ENCODE measurements at places on chromosomes 13 and 19.

DNA sequence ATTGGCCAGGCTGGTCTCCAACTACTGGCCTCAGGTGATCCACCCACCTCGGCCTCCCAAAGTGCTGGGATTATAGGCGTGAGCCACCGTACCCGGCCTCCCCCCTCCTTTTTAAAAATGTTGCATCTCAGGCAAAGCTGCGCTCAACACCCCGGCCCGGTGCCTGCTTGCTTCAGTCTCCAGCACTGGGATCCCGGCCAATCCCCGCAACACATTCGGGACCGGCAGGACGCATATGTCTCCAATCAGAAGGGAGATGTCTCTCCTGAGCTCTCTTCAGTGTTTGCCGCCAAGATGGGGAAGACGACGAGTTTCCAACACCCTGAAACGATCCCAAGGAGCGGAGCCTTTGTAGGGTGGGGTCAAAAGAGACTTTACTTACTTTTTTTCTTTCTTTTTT, 16.1 kb downstream of the GNG7 start:
- no peak for DNase-seq

- no peak for DNase-seq
These were observed 17.3 kb downstream of the ZBTB7A start for GRCh38 chr19:4049432-4049831.

- DNase-seq: no peak
These were observed 44.9 kb downstream of the LYL1 start for GRCh38 chr19:13057744-13058143.

DNA sequence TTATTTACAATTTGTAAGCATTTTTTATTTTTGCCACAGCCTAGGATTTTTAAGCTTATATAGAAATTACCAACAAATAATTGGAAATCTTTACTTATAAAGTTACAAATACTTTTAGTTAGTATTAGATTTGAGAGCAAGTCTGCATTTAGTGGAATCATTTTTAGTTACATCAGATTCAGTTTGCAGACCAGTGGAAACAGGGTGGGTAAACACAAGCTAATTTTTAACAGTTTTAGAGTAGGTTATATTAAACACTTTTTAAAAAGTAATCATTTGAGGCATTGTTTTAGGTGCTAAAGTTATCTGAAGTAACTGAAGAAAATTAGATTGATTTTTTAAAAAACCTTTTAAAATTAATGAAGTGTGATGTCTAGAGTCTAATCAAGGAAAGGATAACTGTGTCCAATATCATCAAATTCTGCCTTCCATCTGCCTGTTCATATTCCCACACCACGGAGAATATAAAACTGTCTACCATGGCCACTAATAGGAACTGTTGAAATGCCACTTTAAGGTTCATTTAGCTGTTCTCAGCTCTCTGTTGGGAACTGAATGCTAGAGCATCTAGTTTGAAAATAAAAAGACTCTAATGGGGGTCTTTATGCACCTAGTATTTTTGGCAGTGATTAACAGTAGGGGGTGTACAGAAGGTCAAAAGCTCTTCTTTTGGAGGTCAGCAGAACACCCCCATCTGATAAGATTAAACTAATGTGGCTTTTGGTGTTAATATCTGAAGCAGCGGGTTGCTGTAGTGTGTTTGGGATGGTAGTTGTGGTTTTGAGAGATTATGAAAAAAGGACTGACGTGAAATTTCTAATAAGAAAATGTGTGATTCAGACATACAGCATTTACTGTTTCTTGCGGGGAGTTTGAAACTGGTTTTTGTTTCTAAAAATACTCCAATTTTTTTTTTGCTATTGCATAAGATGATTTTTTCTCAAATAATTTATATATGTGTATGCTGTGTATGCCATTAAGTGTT, 66.5 kb downstream of the NDFIP2 start:
- DNase-seq: no peak

DNA sequence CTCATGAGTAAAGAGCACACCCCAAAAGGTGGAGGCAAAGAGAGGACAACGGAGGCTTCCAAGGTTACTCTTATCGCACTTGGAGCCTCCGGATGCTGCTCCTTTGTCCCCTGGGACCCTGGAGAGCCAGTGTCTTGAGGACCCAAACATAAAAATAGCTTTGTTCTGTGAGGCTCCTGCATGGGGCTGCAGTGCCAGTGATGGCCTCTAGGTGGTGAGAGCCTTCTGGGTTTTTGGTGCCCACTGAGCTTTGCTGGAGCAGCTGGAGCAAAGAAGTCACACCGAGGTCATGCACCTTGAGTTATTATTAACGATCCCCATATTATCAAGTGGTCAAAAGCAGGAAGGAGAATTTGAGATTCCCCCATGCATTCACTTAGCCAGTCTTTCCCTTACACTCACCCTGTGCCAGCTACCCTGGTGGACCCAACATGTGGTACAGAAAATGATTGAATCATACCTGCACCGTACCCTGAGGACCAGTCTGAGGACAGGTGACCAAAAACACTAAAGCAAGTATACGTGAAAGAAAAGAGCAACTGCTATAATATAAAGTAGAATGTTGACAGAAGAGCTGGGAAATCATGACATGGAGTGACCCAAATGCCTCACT, 41.5 kb downstream of the ZNF682 start:
- DNase-seq: peak; percentile 40

GRCh38 chr19:48342841-48343540, 17.6 kb downstream of the EMP3 start:
- no peak for DNase-seq

DNA sequence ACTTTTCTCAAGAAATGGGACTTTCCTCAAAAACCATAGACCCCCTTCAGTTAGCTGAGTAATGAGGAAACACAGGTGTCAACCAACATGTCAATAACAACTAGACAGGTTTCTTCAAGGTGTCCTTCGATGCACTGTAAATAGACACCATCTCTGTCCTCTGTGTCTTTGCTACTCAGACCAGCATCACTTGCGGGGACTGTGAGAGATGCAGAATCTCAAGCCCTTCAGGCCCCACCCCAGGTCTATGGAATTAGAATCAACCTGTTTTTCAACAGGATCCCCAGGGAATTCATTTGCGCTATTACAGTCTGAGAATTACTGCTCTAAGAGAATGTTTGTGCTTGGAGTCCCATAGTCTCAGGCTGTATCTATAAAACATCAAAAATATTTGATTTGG, 469.9 kb downstream of the COG6 start:
- no peak for DNase-seq

DNA sequence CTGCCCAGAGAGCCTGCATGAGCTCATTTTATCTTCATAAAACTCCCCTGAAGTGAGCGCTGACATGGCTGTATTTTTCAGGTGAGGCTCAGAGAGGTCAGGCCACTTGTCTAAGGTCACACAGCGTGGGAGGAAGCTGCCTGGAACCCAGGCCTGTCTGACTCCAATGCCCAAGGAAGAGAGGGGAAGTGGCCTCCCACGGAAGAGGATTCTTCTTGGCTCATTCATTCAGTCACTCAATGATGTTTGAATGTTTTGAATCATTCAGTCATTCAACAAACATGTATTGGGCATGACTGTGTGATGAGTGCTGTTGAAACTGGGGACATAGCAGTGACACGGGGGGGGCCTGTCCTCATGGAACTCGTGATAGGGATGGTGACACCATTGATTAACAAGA, 12.0 kb downstream of the ACTL9 start:
- no peak for DNase-seq

- DNase-seq: no peak
These were observed 30.5 kb upstream of the ADGRE1 start for GRCh38 chr19:6856749-6857372.

DNA sequence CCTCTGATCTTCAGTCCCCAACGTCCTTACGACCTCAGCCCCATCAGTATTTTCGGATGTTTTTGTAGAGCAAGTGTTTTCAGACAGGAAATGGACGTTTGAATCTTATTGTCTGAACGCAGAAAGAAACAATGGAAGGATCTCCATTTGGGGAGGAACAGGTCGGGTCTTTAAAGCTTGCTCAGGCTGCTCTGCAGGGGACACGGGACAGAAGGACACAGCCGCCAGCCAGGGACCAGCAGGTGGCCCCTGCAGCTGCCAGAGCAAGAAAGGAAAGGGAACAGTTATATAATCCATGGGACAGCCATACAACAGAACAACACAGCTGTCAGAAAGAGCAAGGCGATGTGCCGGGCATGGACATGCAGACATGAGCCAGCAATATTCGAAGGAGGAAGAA, 18.5 kb upstream of the IGLON5 start:
- no peak for DNase-seq

- peak; percentile 52 for DNase-seq
These were observed 10.6 kb upstream of the LRRC25 start for GRCh38 chr19:18408053-18408476.

Measured in stimulated activated CD4-positive, alpha-beta T cell treated with anti-CD3 and anti-CD28 coated beads, Interleukin-2, amount 100 ng/mL, for 24 hours (primary cell).